ENCODE measurements at places on chromosomes 12 and 14.

GRCh38 chr12:49515266-49515665, 23.6 kb upstream of the KCNH3 start:
- no peak for DNase-seq

DNA sequence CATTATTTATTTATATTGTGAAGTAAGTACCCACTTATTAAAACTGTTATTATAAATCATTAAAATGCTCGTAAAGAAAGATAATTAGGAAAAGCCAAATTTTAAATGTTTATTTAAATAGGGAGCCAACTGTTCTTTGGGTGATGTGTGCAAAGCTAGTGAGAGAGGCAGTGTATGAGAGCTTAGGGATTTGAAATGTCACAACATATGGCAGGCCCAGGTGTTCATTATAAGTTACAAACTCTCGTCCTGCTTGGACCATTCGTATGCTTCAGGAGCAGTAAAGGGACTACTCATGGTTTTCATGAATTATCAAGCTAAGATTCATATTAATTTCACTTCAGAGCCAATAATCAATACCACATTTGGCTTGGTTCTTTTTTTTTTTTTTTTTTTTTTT, 154.5 kb downstream of the TGFB3 start:
- no peak for DNase-seq

- DNase-seq = no peak
Measured at GRCh38 chr12:50248883-50249282, 34.4 kb downstream of the LIMA1 start.

DNA sequence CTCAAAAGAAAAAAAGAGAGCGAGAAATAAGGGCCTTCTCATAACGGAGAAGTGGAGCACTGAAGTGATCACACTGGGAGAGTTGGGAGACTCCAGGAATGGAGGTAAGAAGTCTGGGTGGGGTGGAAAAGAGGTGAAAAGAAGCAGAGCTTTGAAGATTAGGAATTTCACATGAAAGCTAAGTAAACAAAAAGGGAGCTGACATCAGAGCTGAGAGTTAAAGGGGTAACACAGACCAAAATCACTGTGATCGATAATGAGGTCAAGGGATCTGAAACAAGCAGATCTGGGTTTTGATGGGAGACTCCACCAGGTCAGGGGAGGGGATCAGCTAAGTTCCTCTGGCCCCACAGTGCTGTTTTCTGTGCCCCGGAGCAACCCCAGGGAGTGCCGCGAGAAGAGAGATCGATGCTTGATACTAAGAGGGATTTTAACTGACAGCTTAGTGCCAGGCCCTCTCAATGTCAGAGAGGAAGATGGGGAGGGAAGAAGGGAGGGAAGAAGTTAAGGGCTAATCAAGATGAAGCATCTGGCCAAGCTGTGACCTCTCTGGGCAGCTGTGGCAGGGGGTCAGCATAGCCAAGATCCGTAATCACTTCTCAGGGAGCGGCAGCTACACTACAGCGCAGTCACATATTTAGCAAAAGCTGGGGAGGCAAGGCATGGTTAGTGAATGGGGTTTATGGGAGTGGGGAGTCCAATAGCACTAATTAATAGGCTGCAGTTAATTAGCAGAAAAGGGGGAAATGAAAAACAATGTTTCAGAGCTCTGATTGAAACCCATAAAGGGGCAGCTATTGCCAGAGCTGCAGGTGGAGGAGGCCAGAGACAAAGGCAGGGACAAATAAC, 8.0 kb downstream of the AQP6 start:
- DNase-seq = no peak

GRCh38 chr12:51865757-51866270, 17.3 kb upstream of the FIGNL2 start:
- DNase-seq = no peak

- DNase-seq = no peak
Measured at GRCh38 chr14:51491776-51492175, 159.9 kb upstream of the FRMD6 start.

DNA sequence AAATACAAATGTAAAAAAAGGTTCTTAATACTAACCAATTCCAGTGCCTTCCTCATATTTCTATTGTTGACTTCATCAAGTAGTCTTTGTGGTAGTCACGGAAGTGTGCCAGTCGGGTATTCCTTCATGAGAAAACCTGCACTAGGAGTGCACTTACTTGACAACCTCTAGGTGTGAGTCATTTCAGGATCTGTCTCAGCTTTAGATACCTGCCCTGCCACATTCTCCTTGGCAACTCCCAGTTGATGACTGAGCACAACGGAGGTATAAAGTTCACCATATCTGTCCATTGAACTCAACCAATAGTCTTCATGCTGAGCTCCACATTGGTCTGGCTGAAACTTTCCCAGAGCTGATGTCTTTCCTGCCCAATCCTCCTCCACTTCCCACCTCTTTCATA, 215.7 kb downstream of the SYT10 start:
- DNase-seq = no peak

GRCh38 chr14:24196071-24197055, 1.1 kb upstream of the TM9SF1 start:
- no peak for DNase-seq

GRCh38 chr14:34810028-34810427, 65.1 kb downstream of the BAZ1A start:
- DNase-seq = no peak

DNA sequence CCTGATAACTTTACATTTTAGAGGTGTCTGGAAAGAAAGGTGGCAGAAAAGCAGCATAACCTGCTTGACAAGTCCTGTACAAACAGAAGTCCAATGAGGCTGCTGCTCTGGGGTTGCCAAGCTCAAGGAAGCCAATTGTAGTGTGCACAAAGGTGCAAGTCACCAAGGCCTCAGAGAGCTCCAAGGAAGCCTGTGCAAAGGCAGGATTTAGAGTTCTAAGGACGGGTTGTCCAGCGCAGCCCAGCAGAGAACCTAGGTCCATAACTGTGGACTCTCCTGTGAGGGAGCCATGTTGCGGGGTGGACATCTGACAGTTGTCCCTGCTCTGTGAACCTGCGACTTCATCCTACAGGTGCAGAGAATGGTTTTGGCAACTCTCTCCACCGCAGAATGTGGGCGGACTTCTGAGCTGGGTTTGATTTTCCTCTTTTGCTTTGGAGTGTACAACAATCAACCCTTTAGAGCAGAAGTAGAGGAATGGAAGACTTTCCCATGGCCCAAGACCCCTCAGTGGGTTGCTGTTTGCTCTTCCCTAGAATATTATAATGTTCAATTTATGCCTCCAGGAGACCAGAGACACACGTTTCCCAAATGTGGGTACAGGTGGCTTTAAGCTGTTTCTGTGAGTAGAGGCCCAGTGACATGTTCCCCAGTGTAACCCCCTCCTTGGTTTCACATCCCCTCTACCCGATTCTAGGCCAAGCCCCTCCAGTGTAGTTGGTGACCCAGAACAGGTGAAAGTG, 81.0 kb downstream of the ETV6 start:
- DNase-seq = no peak

GRCh38 chr12:3045989-3046388, 31.2 kb upstream of the TSPAN9 start:
- no peak for DNase-seq

GRCh38 chr12:26238341-26239121, 43.2 kb downstream of the SSPN start:
- DNase-seq = no peak

DNA sequence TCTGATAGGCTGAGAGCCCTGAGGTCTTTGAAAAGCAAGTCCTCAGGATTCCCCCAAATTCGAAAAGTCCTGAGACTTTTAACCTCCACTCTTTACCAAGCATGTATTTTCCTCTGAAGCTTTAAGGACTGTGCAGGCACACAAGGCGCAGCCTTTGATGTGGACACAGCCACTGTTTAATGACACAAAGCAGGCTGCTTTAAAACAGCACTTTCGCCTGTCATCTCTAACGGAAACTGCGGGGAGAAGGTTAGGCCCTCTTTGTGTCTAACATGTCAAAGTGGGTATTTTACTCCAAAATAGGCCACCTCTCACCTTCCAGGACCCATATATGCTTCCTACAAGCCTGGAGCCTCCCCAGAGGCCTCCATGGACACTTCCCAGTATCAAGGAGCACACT, 159.2 kb downstream of the GCH1 start:
- DNase-seq = no peak

DNA sequence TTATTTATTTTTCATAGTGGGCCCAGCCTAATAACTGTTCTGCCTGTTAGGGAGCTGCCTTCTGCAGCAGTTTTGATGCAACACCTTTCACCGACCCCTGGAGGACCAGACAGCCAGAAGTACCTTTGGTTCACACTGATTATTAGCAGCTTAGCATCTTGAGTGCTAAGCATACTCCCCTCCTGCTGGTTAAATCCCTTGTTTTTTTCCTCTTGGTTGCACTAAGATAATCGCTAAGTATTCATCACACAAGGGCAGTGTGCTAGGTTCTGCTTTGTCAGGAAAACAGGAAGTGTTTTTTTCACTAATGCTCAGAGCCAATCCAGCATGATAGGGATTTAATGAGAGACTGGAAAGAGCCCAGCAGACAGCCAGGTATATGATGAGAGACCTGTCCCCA, 437.0 kb downstream of the FUT8 start:
- no peak for DNase-seq

DNA sequence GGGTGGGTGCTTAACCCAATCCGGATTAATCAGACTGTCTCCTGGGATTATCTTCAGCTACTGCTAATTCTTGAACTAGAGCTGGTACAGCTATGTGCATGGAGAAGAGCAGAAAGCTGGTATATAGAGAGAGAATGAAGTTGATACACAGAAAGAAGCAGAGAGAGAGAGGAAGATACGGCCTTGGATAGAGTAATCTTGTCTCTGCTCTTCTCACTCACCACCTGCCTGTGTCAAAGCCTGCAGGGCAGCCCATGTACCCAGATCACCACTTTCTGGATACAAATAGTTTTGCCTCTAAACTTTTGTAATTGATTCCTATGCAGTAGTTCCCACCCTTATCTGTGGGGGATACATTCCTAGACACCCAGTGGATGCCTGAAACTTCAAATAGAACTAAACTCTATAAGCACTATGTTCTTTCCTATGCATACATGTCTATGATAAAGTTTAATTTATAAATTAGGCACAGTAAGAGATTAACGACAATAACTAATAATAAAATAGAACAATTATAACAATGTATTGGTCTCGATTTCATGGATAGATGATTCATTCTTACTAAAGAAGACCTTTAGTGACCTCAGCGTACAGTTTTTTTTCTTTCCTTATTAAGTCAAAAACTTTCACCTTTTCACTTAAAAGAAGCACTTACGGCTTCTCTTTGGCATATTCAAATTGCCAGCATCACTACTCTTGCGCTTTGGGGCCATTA, 45.5 kb downstream of the YEATS4 start:
- no peak for DNase-seq

DNA sequence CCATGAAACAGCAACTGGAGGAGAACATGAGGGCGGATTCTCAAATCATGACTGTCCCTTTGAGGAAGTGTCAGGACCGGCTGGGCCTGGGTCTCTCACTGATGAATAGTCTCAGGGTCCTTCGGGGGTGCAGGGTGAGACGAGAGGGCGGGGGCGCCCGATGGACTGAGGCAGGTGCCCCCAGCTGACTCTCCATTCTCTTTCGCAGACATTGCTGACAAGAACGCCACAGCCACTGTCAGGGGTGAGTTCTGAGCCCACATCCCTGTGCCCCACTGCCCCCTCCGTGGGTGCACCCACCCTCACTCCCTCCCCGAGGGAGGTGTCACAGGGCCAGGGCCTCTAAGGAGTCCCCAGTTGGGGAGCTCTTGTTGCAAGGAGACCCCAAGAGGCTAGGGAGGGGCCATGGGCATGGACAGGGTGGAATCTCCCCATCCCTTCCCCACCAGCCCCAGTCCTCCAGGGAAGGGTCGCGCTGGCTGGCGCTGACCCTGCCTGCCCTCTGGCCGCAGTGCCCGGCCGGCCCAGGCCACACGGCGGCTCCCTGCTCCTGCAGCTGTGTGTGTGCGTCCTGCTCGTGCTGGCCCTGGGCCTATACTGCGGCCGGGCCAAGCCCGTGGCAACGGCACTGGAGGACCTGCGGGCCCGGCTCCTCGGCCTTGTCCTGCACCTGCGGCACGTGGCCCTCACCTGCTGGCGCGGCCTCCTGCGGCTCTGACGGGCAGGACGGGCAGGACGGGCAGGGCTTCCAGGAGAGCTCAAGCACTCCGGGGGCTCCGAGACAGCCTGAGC, 8.7 kb downstream of the C14orf180 start:
- no peak for DNase-seq

DNA sequence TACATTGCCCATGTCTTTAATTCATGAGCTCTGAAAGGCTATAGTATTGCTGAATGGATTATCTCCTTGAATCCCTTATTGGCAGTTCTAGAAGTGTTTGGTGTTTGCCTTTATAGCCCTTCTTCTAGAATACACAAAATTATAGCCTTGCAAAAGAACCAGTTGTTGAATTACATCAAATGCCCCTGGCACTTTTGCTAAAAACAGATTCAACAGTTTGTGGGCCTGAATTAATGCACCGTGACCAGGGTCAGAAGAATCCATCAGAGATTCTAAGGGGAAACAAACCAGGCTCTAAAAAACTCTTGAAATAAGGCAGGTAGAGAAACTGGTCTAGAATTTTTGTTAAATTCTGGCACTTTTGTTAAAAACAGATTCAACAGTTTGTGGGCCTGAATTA, 197.8 kb downstream of the SOX5 start:
- no peak for DNase-seq

DNA sequence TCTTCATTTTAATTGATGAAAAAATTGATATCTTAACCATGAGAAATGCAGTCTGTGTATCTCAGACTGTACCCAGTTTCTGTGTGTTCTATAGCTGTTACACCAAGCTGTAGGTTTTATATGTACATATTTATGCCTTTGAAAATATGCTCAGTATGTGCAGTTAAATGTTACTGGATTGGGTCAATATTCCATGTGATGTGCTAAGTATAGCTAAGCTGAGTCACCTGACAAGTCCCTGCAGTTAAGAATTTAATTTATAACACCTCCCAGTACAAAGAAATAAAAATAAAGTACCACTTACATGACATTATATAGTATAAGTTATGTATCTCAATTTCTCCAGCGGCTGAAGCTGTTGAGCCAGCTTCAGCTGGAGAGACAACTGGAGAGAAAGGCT, 984.0 kb downstream of the GALC start:
- no peak for DNase-seq

DNA sequence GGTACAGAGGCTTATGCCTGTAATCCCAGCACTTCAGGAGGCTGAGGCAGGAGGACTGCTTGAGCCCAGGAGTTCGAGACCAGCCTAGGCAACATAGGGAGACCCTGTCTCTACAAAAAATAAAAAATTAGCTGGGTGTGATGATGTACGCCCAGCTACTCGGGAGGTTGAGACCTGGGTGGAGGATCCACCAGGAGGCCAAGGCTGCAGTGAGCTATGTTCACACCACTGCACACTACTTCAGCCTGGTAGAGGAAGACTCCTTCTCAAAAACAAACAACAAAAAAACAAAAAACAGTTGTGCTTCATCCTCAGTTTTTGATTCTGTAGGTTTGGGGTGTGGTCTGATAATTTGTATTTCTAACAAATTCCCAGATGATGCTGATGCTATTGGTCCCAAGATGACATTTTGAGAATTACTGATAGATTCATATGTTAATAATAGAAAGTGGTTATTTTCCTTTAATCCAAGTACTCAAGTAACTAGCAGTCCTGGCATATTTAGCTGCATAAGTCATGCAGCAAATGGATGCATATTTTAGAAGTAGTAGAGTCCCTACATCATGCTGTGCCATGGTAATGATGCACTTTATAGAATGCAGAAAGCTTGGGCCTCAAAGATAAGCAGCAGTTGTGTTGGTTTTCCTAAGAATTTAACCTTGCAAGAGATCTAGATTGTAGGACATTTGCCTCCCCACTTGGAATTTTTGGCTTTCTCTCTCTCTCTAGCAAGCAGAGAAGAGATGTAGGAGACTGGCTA, 76.1 kb upstream of the PAWR start:
- DNase-seq = no peak

Data from NCI-H1048 (cell line).